ENCODE measurements at places on chromosomes 13 and 19. TPM values are rescaled to one million over a fixed set of nuclear protein-coding genes. Genes with fewer than 3 reads are reported as not detected.

DNA sequence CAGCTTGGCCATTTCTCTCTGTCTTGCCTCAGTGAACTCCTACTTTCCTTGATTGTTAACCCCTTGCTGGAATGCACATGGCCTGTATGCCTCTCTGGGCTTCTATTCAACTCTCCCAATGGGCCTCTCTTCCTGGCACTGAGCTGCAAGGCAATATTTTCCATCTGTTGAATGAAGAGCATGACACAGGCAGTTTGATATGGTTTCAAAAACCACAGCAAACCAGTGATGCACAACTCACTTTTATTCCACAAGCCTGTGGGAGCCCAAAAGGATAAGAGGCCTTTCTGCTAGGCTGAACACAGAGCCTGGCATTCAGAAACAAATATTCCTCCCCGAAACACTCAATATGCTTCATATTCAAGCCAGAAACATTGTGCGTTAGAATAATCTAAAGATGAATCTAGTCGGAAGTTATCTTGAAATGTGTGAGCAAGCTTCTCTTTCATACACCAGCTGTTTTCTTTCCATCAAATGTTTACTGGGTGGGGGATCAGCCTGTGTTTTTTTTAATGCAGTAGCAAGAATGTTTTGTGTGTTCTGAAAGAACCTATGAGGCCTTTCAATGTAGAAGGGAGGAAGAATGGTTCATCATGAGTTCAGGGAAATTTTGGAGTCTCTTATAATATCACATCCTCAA lies 443.1 kb upstream of the SPRY2 start:
- peak; percentile 22 for DNase-seq

DNA sequence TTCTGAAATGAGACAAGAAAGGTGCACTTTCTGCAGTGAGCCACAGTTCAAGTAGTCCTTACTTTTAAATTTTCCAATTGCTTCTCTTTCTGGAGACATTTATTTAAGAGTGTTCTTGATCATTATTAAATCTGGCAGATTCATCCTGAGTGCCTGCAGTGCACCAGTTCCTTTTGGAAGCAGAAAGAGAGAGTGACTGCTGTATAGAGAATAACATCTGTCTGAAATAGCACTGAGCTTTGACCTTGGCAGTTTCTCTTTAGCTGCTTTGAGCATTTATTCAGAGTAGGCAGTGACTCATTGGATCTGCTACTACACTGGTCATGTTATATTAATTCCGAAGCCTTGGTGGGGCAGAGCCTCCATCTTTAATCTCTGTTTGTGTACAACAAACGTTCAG lies 1373.7 kb downstream of the PCDH9 start:
- DNase-seq: no peak

DNA sequence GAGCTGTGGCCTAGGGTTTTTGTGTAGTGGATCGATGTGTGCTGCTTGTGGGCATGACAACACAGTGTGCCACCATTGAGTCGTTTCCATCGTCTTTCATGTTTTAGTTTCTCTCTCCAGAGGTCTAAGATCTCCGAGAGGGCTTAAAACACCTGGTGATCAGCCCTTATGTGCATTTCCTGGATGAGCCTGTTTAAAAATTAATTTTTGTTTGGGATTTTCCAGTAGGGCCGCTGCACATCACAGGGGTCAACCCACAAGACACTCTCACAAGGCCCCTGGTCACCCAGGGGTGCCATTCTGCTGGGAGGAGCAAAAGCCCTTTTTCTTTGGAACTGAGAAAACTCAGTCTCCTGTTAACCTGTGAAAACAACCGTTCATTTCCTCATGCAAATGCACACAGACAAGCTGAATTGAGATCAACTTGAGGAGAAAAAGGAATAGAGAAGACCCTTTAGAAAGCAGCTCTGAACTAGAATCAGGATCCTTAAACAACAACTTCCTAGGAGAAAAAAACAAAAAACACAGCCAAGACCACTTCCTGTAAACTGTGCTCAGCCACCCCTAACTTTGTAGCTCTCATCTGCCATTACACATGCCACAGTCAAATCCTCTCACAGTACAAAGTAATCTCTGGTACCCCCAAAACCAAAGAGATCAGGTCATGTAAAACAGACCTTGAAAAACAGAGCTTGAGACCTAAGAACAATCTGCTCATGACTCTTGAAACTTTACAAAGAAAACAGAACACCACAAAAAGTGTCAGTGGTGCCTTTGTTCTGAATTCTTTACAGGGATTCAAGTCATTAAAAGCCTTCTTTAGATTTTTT lies 8.3 kb upstream of the MTRF1 start:
- no peak for DNase-seq

DNA sequence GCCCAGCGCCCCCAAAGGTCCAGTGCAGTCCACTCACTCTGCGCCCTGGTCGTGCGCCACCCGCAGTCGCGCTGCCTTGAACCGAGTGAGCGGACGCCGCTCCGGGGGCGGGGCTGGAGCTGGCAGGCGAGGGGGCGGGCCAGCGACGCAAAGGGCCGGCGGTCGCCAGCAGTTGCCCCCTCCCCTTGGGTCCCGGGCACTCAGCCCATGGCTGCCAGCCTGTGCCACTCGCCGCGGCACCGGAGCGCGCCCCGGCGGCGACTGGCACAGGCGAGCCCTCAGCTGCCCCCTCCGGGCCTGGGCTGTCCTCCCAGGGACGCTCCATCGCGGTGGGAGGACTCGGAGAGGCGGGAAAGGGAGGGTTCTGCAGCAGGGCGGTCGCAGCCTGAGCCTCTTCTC lies at the start of gene S1PR5:
Gene S1PR5 (minus strand): TSS at position 87 of the 399 bp plus-strand sequence. CDS start 2,436 bp downstream, outside the sequence.
- DNase-seq: peak; percentile 15

GRCh38 chr19:45133661-45134060 lies 27.1 kb downstream of the NKPD1 start:
- no peak for DNase-seq

DNA sequence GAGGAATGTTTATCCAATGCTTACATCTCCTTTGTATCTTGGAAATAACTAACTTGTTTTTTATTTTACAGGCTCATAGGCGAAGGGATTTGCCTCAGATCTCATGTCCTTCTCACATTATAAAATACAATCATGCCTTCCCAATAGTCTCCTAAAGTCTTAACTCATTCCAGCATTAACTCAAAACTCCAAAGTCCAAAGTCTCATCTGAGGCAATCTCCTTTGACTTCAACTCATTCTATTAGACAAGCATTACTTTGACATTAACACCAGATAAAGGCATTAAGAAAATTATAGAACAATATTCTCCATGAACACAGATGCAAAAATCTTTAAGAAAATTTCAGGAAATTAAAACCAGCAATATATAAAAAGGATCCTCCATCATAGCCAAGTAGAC lies 137.6 kb downstream of the DNAJC3 start:
- DNase-seq: no peak

GRCh38 chr19:35885225-35885738 lies 15.1 kb downstream of the NFKBID start:
- DNase-seq: no peak

GRCh38 chr13:75587679-75588078 lies 38.1 kb downstream of the UCHL3 start:
- no peak for DNase-seq

DNA sequence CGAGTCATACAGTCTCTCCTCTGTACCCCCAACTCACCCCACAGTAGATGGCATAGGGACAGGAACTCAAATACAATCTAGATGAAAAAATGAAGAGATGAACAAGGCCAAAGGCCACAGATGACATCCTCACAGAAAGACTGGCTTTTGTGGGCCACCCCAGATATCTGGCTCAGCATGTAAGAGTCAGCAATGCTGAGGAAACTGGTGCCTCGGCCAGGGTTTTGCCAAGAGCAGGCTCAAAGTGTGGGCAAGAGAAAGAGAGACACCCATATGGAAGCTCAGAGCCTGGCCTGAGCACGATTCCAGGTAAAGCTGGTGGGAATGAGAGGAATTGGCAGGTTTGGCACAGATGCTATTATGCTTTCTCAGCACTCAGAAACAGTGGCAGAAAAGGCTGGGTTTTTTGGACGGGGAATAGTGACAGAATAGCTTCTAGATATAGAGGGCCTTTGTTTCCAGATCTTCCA lies 460.6 kb downstream of the FOXO1 start:
- DNase-seq: peak; percentile 8

- DNase-seq: no peak
Measured at GRCh38 chr13:73063166-73063565, 4.4 kb downstream of the KLF5 start.

- no peak for DNase-seq
Measured at GRCh38 chr19:27719034-27719433, 1493.9 kb downstream of the UQCRFS1 start.

DNA sequence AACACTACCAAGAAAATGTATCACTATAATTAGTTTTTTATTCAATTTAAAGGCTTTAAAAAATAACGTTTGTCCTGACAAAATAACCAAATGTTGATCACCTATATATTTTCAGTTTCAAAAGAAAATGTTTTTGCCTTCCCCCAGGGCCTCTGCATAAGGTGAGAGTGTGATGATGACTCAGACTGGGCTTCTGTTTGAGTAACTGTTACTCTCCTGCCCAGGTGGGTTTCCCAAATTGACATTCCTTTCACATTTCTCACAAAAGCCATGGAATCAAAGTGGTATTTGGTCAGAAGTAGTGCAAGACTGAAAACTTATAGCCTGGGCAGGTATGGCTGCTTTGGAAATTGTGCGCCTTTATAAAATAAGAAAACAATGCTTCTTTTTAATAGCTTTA lies 180.6 kb downstream of the COG6 start:
- no peak for DNase-seq

The ZNF540 gene
- 0.92 TPM for total RNA-seq

The ATP4B gene
- total RNA-seq: not detected

GRCh38 chr13:39788102-39788501 lies 132.6 kb downstream of the COG6 start:
- no peak for DNase-seq

- no peak for DNase-seq
Measured at GRCh38 chr19:40668991-40669614, 21.3 kb downstream of the NUMBL start.
